ENCODE measurements at places on chromosomes 3 and 15.

DNA sequence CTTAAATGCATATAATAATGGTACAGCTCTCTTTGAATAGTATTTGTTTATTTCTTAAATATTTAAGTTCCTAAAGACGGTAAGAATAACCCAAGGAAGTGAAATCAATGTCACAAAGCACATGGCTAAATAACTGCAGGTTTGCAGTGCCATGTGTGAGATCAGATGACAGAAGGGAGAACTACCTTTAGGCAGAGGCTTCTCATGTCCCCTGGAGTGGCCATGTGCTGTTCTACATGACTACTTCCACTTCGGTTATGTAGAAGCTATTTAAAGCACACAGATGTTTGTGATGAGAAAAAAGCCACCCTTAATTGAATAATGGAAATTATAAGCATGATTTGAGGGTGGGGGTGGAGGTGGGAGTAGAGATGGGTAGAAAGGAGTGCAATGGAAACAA lies 109.1 kb downstream of the UBE3A start:
- DNase-seq = no peak

- DNase-seq = no peak
These were observed 4.0 kb upstream of the PLAAT1 start for GRCh38 chr3:193237030-193237429.

DNA sequence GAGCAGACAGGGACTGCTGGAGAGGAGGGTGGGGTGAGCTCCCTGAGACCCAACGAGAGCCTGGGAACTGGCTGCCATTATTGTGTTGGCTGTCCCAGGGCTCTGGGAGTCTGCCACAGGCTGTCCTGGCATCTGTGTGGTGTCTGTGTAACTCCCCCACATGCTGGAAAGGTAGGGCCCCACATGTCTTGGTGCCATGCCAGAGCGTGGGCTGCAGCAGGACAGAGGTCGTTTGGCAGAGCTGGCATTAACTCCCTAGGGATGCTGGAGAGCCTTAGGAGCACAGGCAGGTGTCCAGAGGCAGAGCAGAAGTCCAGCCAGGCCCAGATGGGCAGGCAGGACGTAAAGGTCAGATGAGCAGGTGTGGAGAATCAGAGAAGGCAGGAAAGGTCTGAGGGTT lies 9.7 kb downstream of the TIMP4 start:
- DNase-seq = no peak

DNA sequence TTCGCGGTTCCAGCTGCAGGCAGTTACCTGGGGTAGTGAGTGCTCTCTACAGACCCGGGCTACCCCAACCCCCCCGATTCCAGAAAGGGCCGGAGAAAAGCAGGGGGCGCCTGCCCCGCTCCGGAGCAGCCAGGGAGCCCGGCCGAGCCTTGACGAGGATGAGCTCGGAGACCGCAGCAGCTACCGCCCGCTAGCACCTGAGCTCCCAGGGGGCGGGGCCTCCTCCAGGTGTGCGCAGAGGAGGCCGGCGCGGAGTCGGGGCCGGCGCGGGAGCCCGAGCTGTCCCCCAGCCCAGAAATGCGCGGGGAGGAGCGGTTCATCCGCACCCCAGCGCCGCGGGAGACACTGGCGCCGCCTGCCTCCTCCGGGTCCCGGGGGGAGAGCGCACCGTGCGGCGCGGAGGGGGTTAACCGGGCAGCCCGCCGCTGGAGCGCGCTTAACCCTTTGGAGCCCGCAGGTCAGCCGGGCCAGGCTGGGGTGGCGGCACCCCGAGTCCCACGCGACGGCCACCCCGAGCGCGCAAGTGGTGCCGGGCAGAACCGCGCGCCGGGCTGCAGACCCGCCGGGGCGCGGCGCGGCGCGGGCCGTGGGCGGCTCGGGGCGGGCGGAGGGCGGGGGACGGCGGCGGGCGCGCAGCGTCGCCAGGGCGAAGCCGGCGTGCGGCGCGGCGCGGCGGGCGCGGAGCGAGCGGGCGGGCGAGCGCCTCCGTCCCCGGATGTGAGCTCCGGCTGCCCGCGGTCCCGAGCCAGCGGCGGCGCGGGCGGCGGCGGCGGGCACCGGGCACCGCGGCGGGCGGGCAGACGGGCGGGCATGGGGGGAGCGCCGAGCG lies at the start of gene CACNA1D:
Gene CACNA1D, plus strand, starts transcription at position 649 of the 829 bp plus-strand sequence. CDS start 556 bp downstream, outside the sequence.
- no peak for DNase-seq

- no peak for DNase-seq
These were observed 412.9 kb downstream of the TIGIT start for GRCh38 chr3:114706591-114707232.

DNA sequence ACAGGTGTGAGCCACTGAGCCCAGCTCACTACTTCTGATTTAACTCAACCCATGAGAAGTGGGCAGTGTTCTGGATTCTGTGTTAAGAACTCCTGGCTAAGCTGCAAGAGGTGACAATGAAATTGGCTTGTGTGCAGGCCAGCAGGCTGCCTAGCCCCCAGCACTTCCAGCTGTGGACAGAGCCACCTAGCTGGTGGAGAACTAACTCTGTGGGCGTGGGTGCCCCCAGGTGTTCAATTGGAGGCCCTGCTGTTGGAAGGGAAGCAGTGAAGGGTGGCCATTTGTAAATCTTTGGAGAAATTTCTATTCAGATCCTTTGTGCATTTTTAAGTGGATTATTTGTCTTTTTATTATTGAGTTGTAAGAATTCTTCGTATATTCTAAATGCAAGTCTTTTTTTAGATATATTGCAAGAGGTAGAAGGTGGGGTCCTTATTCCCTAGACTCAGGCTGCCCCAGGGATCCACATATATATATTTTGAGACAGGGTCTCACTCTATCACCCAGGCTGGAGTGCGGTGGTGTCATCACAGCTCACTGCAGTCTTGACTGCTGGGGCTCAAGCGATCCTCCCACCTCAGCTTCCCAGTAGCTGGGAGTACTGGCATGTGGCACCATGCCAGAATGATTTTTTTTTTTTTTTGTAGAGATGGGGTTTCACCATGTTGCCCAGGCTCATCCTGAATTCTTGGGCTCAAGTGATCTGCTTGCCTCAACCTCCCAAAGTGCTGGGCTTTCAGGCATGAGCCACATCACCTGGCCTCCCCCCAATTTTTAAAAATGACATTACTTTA lies 7.2 kb upstream of the SCAMP5 start:
- DNase-seq = no peak

GRCh38 chr3:110248666-110249065 lies 823.0 kb upstream of the NECTIN3 start:
- no peak for DNase-seq

DNA sequence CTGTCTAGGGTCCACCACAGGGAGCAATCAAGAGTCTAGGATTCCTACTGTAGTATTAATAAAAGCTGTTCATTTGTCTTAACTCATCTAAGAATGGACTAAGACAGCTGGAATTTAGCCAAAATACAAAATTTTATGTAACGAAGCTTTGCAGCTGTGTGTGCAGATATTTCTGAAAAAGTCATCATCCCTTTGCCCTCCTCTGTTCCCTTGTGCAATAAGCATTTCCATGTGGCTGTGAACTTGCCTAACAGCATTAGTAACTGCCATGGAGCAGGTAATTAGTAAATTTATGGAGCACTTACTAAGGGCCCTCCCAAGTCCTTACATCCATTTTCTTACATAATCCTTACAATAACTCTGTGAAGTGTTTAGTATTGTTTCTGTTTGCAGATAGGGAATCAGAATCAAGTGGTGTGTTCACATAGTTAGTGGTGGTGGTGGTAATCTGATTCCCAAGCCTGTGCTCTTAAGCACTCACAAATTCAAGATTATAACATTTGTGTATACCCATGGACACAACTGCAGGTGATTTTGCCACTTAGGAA lies 114.5 kb downstream of the RARB start:
- DNase-seq = no peak

DNA sequence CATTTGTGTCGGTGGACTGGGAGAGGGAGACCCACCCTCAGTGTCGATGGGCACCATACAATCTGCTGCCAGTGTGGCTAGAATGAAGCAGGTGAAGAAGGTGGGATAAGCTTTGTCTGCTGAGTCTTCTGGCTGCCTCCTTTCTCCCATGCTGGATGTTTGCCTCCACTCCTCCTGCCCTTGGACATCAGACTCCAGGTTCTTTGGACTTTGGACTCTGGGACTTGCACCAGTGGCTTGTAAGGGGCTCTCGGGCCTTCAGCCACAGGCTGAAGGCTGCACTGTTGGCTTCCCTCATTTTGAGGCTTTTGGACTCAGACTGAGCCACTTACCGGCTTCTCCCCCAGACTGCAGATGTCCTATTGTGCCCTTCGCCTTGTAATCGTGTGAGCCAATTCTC lies 23.6 kb upstream of the OSBPL11 start:
- DNase-seq = no peak

DNA sequence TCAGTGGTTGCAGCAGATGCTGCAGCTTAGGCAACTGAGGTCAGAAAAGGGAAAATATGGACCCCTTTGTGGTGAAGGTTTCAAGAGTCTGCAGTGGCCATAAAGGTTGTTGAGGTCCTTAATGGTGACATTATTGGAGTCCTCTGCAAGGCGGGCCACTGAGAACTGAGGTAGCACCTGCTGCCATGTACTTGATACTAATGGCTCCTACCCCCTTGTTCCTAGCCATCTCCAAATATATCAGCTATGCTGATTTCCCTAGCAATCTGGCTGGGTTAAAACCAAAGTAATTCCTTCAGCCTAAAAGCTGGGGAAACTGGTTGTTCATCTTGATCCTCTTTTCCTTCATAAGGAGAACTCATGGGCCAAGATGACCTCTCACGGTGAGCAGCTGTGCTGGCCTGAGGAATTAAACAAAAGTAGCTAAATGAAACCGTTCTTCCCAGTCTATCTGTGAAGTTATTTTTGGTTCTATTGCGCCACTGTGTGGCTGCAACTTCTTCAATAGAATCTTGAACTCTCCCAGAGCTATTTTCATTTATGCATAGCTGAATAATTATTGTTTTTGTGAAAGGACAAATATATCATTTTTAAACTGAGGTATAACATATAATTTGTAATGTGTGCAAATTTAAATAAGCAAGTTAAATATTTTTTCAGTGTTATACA lies 76.1 kb upstream of the PLSCR4 start:
- peak; percentile 70 for DNase-seq

DNA sequence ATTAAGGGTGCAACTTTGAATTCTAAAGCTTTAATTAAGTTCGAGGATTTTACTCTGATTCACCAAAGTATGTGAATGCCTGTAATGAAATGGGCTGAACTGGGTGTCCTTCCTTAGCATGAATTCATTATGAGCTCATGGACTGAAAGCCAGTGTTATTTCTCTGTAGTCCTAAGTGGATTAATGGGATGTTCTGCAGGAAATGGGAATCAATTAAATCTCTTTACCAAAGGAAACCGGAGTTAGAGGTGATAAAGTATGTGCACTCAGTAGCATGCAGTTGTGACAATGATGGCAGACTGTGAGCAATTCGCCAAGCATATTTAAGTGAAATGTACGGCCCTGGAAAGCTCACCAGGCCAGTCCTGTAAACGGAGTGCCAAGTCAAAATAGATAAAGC lies 138.7 kb downstream of the CHL1 start:
- DNase-seq = no peak

All from astrocyte of the cerebellum (primary cell).